Nucleus accumbens (tissue), 56 donors: ENCODE measurements at places on chromosomes 1 and 21.
A peak's percentile ranks its signal among the peaks of the same experiment; 100 is the strongest.

- no peak for DNase-seq
Observed at GRCh38 chr1:203178821-203179666, 3.4 kb upstream of the MYBPH start.

GRCh38 chr21:32186804-32187203 is 92.0 kb downstream of the MIS18A start:
- DNase-seq, result no peak

- no peak for DNase-seq
Observed at GRCh38 chr1:34874296-34874952, 14.9 kb upstream of the SMIM12 start.

GRCh38 chr1:24952413-24952841 is 22.4 kb upstream of the RUNX3 start:
- DNase-seq, result no peak

DNA sequence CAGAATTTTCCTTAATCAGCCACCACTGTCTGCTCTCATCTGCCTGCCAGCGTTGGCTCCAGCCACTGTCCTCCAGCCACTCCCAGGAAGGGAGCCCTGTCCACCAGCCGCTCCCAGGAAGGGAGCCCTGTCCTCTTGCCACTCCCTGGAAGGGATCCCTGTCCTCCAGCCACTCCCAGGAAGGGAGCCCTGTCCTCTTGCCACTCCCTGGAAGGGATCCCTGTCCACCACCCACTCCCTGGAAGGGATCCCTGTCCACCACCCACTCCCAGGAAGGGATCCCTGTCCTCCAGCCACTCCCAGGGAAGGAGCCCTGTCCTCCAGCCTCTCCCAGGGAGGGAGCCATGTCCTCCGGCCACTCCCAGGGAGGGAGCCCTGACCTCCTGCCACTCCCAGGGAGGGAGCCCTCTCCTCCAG is 726.5 kb downstream of the PTPRU start:
- no peak for DNase-seq

DNA sequence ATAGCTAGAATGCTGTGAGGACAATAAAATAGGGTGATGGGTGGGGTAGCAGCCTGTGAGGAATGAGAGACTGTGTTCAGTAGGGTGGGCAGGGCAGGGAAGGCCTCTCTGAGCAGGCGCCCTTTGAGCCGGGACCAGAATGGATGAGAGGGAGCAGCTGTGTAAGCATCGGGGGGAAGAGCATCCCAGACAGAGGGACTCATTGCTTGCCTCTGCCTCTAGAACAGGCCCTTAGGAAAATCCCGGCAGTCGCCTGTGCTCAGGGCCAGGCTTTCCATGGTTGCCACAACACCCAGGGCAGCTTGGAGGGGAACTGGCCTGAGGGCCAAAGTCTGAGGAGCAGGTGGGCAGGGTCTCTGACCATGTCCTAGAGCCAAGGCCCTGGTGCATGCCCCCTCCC is 774 bp downstream of the SLC2A7 start:
- no peak for DNase-seq

- DNase-seq, result no peak
Observed at GRCh38 chr1:207644166-207644851, 624 bp upstream of the CR1L start.

DNA sequence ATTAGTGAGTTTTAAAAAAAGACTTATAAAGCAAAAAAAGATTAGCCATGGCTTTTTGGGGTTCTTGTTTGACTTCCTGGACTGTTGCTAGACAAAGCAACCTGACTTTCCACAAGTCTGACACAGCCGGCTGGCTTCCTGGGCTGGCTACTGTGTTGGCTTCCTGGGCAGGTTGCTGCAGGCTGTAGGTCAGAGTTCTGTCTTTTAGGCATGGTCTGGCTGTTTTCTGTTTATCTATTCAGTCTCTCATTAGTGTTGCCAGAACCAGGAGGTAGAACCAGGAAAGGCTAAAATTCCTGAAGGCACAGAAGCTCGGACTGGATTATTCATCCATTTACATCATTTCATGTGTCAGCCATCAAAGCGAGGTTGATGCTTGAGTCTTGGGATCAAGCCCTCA is 88.6 kb upstream of the SLC35F3 start:
- DNase-seq, result no peak

GRCh38 chr1:54273092-54273794 is 73.3 kb downstream of the MRPL37 start:
- peak; percentile 22 for DNase-seq

- no peak for DNase-seq
Observed at GRCh38 chr1:108179018-108179417, 21.1 kb downstream of the SLC25A24 start.

DNA sequence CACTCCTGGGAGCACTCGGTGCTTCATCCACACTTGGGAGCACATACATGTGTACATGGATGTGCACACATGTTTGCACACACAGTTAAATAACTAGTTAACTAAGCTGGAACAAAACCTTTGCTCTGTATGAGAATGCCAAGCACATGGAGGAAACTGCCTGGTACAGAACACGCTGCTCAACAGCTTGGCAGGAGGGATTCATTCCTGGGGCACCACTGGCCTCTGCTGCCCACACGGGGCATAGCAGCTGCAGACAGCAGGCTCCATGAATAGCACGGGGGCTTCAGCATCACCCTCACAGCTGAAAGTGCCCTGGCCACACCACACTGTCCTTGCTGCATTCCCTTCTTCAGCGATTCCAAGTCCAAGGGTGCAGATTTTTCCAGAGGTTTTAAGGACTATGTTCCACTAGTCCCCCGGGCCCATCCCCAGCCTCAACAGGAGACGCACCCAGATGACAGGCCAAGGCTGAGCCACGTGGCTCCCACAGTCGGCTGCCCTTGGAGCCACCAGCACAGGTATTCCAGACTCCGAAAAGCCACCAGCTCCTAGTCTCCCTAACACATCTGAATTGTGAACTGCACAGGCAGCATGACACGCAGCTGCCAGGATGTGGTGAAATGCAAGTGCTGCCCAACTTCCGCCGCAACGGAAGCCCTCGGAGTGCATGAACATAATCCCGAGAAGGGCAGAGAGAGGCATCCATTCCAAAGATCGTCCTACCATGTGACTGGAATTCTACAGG is 16.9 kb downstream of the NPHP4 start:
- no peak for DNase-seq

GRCh38 chr21:31554511-31555022 is 104.9 kb upstream of the SOD1 start:
- DNase-seq, result peak; percentile 23

GRCh38 chr1:24861821-24862727 is 68.0 kb downstream of the RUNX3 start:
- no peak for DNase-seq

DNA sequence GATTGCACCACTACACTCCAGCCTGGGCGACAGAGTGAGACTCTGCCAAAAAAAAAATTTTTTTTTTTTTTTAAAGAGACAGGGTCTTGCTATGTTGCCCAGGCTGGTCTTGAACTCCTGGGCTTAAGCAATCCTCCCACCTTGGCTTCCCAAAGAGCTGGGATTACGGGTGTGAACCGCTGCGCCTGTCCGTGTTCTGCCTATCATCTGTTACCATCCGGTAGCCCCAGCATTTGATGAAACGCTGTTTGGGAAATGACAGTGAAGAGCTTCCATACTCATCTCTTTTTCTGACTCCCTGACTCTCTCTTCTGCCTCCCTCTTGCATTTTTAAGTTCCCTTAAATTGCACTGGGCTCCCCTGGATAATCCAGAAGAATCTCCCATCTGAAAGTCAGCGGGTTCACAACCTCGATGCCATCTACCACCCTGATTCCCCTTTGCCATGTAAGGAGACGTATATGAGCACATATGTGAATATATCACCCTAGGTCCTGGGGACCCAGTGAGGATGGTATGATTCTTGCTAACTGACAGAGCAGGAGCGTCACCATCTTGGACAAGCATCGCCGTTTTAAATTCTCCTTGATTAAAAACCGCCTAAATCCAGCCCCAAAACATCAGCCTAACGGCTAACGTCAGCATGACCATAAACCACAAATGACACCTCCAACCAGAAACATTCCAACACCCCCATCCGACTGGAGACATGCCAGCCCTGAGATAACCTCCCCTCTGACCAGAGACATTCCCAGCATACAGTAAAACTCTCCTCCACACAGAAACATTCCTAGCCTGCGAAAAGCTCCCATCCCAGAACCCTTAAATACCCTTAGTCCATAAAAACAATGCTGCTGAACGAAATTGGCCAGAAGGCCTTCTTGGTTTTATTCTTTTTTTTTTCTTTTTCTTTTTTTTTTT is 12.4 kb downstream of the TNFRSF8 start:
- no peak for DNase-seq

DNA sequence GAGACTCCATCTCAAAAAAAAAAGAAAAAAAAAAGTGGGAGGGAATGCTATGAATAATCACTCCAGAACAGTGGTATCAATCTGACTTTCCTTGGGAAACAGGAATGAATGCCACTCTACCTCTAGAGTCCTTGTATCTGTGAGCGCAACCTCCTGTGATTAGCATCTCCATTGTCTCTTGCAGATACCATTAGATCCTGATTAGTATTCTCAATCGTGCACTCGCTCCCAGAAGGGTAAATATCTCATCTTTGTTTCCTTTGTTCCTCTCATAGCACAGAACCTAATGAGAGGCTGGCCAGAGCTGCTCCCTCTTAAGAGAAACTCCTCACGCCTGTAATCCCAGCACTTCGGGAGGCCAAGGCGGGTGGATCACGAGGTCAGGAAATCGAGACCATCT is 184.4 kb upstream of the KCNK2 start:
- no peak for DNase-seq

DNA sequence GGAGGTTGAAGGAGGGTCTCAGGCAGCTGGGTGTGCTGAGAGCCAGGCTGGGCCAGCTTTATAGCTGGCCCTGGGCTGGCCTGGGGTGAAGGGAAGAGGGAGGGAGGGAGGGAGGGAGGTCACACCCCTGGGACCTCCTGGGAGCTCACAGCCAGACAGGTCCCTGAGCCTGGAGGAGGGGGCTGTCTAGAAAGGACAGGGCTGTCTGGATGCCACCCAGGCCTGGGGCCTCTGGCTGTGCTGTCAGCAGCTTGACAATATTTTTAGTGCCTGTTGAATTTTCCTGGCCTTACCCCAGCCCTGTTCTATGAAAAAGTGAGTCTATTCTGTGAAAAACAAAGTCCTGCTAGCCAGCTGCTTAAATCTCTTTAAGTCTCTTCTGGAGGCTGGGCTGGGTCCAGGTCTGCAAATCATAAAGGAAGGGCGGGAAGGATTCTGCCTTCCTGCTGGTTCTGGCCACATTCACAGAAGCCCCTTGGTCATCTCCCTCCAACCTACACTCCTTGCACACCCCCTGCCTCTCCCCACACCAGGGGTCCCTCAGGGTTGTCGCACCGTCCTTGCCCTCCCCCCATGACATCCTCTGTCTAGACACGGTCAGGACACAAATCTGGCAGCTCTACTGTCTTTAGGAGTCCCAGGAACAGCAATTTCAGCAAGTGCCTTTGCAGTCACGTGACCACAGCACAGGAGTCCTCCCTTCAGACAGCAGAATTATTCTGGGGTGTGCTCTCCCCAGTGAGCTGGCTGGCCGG is at the start of gene LEFTY2:
LEFTY2 (minus strand) TSS at position 34 of the 755 bp plus-strand sequence. CDS start 80 bp downstream, outside the sequence.
- no peak for DNase-seq

DNA sequence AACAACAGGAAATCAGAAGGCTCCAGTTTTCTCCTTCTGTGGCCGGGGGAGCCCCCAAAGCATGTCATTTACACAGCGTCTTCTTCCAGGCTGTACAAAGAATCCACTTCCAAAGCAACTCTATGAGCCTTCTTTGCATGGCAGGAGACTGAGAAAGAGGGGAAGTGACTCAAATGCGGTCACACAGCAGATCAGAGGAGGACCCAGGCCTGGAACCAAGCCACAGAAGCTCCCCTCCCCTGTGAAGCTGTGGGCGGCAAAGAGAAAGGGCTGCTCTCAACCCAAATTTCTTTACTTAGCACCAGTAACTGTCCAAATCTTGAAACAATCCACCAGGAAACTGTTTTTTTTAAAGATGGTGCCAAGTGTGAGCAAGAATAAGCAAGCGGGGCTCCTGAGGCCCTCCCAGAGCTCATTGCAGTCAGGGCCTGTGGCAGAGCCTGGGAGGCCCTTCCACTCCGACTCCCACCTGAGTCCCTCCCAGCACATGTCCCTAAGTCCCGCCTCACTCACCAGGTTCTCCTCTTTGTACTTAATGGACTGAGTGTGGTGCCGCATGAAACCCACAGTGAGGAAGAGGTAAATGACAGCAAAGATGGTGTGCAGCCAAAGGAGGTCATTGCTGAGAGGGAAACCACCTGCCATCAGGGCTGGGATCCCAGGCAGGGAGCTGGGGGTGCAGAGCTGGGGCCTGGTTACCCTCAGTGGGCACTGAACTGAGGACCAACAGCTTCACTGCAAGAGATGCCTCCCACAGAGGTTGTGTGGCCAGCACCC is 15.9 kb downstream of the TMEM63A start:
- DNase-seq, result no peak

DNA sequence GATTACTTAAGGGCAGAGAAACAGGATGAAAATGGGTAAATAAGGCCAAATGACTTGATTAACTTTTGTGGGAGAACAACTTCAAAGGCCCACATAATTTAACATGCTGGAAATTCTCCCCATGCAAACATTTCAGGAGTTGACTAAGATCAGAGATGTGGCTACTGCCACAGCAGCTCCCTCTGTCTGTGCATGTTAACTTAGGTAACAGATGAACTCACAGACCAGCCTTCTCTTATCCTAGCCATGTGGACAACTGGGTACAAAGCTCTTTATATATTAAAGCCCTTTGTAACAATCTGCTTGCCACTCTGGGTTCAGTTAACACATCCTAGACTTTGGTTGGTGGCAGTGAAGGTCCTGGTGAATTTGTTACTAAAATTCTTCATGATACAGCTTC is 33.2 kb downstream of the BEND5 start:
- no peak for DNase-seq

GRCh38 chr1:77438236-77438913 is 156.6 kb downstream of the AK5 start:
- DNase-seq, result no peak

GRCh38 chr1:215277532-215277931 is 195.0 kb downstream of the KCNK2 start:
- no peak for DNase-seq

GRCh38 chr1:179043266-179043665 is 17.6 kb downstream of the FAM20B start:
- no peak for DNase-seq

DNA sequence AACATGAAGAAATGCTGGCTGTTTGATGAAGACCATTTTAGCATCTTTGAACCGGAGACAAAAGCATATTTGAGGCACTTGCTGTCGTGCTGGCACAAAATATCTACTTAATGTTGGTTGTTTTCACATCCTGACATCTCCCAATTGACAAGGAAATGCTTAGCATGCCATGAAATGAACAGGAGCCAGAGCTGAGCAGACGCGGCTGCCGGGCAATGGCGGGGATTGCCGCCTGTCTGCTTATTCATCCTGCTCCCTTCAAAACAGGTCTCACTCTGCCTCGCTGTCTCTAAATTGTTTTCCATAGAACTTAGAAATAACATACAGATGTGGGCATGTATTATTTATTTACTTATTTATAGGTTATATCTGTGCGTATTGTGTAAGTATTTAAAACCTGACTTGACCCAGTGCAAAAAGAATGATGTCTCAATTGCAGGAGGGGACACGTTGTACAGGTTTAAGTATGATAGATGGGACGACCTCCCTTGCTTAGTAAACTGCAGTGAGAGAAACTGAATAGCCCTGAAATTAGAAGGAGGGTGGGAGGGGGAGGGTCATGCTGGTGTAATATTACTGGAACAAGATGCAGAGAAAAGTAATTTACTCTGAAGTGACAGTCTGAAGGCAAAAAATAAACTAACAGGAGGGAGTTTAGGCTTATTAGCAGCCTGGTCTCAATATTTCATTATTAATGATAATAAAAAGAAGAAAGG is 590.4 kb upstream of the PLXNA2 start:
- no peak for DNase-seq

- DNase-seq, result no peak
Observed at GRCh38 chr1:29282924-29283803, 46.8 kb downstream of the PTPRU start.

- no peak for DNase-seq
Observed at GRCh38 chr1:229650045-229650444, 24.0 kb downstream of the URB2 start.
